Stimulated activated CD4-positive, alpha-beta T cell treated with anti-CD3 and anti-CD28 coated beads, Interleukin-1b, Interleukin-23, amount 100 ng/mL, for 24 hours (primary cell): ENCODE measurements at places on chromosomes 7 and 10.

DNA sequence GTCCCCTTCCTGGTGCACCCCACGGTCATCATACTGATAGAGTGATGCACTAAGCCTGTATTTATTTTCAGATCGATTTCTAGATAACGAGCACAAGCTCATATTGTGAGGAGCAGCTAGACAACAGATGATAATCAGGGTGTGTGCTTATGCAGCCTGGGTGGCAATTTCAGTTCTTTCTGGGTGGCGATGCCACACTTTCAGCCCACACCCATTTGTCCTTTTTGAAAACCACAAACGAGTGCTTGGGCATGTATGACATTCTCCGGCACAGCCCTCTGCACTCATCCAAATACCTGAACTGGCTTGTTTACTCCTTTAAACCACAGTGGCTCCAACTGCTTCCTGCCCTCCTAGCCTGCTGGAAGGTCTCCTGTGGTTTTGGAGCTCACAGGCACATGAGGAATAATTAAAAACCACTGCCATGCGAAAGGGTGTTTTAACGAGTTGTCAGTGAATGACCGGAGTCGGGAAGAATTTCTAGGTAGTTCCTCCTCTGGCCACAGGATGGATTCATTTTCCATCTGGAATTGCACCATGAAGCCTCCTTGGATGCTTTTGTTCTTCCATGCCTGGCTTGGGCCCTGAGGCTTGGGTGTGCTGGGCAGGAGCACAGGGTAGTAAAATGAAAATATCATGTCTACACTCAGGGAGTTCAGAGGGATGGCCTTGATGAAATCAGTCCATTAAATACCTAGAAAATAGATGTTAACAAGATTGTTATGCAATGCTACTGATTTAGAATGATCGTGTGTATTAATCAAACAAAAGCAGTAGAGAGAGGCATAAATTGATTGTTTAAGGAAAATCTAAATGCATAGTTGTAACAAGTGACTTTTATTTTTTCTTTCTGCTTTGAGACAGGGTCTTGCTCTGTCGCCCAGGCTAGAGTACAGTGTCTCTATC is 52.4 kb upstream of the ITGB1 start:
- no peak for DNase-seq

GRCh38 chr7:35691827-35692307 is 3.1 kb downstream of the HERPUD2 start:
- no peak for DNase-seq

DNA sequence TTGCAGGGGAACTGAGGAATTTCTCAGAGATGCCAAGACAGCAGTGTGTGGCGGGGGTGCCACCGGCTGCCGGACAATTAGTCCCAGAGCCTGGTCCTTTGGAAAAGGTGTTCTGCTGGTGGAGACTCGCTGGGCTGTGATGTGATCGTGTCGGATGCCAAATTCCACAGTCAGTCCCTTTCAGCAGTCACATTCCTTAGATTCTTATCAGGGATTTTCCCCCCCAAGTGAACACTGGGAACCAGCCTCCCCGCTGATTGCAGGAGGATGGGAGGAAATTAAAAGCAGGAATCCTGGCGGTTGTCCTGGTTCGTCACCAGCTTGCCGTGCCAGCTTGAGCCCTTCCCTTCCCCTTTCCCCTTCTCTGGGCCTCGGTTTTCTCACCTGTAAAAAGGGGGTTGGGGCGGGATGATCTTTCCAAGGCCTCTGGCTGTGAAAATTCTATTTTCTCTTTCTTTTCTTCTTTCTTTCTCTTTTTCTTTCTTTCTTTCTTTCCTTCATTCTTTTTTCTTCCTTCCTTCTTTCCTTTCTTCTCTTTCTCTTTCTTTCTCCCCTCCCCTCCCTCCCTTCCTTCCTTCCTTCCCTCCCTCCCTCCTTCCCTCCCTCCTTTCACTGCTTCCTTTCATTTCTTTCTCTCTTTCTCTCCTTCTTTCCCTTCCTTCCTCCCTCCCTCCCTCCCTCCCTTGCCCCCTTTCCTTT is 39.6 kb downstream of the COL26A1 start:
- DNase-seq: no peak

GRCh38 chr7:78253850-78254725 is 455.5 kb downstream of the PHTF2 start:
- no peak for DNase-seq

DNA sequence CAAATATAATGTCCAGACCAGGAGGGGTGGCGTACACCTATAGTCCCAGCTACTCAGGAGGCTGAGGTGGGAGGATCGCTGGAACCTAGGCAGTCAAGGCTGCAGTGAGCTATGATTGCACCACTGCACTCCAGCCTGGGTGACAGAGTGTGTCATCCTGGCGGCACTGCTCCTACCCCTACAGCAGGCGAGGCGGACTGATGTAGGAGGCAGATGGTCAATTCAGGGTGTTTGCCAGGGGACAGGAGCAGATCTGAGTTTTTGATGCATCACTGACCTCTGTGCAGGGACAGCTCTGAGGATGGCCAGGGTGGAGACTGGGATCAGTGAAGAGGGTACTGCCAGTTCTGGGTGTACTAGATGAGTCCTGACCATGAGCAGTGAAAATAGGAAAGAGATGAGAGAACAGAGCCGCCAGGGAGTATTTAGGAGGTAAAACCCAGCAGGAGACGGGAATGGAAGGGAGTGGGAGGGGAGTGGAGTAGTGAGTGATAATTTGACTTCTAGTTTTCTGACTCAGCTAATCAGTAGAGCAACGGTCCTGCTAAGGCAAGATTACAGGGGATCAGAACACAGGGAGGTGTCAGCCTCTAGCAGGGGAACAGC is 75.3 kb downstream of the HIP1 start:
- no peak for DNase-seq

DNA sequence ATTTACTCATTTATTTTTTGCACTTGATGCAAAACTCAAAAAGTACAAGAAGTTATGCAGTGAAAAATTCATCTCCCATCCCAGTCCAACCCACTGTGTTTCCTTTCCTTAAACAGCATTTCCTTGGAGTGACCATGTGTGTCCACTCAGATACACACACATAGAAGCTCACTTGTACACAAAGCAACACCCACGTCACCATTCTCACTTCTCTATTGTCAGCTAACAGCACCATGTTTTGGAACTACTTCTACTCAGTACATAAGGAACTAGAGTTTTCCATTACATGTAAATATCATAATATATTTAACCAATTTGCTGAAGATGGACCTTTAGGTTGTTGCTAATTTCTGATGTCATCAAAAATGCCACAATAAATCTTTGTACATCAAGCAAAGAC is 167.6 kb downstream of the GRID1 start:
- no peak for DNase-seq

DNA sequence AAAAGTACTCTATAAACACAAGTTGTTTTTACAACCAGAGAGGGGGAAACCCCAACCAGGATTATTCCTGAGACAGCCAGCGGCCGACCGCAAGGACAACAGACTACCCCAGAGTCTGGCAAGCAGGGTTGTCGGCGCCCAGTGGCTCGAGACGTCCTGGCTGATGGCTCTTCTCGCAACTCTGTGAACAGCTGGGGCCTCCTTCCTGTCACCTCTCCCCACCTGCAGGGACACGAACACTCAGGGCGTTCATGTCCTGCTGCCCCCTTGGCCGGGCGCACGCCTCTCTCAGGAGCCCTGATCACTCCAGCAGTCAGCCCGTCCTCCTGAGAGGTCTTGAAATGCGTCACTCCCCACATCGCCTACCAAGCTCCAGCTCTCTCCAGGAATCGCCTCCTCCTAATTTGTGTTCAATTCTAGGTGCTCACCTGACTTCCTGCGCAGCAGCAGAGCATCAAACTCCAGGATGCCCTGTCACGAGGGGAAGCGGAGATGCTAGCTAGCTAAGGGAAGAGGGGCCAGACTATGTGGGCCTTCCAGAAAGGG is 66.4 kb upstream of the TNRC18 start:
- DNase-seq: no peak

DNA sequence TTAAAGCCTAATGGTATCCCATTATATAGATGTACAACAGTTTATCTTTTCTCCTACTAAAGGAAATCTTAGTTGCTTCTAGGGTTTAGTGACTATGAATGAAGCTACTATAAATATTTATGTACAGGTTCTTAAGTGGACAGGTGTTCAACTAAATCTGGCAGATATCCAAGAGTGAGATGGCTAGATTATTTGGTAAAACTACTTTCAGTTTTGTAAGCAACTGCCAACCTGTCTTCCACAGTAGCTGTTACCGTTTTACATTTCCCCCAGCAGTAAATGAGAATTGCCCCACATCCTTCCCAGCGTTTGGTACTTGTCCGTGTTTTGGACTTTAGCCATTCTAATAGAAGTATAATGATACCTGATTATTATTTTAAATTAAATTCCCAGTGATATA is 144.9 kb upstream of the MAGI2 start:
- no peak for DNase-seq

- no peak for DNase-seq
These were observed 104.5 kb upstream of the KDM7A start for GRCh38 chr7:140281255-140281654.

DNA sequence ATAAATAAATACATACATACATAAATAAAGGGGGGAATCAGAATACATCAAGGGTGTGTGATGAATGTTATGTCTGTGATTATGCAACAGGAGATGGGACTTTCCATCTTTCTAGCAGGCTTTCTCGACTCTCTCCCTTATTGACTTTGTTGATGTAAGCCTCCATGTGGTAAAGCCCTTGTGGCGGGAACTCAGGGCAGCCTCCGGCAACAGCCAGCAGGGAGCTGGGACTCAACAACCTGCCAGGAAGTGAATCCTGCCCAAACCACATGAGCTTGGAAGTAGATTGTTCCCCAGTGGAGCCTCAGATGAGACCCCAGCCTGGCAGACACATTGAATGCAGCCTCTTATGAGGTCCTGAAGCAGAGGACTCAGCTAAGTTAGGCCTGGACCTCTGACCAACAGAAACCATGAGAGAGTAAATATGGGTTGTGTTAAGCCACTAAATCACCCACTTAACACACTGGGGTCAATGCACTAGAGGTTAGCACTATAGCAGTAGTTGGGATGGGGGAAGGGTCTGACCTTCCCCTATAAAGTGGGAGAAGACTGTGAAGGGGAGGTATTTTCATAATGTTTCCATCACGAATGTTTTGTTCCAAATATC is 104.0 kb downstream of the JCAD start:
- no peak for DNase-seq

GRCh38 chr7:149717481-149717880 is 55.9 kb downstream of the ZNF467 start:
- DNase-seq: no peak

DNA sequence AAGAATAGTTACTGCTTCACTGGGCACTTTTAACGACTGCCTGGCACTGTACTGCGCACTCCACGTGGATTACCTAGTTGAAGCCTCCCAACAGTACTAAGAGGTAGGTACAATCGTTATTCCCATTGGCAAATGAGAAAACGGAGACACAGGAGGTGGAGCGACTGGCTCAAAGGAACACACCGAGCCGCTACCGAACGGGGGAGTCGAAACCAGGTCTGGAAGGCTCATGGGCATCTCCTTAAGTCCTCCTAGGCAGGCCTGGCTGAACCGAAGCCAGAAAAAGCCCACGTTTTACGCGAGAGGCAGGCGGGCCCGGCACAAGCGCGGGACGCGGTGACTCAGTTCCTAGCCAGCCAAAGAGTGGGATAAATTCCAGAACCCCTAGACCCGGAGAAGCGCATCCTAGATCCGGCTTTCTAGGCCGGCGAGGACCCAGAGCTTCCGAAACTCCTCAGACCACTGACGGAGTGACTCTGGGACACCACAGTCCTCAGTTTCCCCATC is 472 bp downstream of the PDAP1 start:
- no peak for DNase-seq

GRCh38 chr10:43682956-43683355 is 34.3 kb upstream of the ZNF32 start:
- DNase-seq: no peak

GRCh38 chr7:5448378-5449037 is 24.9 kb upstream of the TNRC18 start:
- no peak for DNase-seq

DNA sequence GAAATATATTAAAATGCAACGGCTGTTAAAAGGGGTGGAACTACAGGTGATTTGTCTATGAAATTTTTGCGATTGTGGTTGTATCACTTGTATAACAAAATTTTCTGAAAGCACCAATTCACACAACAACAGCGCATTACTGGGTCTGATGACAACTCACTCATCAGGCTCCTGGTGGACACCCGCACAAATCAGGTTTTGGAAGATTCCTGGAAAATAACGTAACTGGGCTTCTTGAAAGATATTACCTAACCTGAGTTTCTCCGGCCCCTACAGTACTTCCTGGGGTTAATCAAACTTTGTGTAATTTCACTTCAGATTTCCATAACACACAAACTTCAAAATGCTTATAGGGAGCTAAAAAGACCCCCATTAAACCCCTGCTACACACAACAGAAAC is 7.6 kb downstream of the SNX8 start:
- DNase-seq: no peak

DNA sequence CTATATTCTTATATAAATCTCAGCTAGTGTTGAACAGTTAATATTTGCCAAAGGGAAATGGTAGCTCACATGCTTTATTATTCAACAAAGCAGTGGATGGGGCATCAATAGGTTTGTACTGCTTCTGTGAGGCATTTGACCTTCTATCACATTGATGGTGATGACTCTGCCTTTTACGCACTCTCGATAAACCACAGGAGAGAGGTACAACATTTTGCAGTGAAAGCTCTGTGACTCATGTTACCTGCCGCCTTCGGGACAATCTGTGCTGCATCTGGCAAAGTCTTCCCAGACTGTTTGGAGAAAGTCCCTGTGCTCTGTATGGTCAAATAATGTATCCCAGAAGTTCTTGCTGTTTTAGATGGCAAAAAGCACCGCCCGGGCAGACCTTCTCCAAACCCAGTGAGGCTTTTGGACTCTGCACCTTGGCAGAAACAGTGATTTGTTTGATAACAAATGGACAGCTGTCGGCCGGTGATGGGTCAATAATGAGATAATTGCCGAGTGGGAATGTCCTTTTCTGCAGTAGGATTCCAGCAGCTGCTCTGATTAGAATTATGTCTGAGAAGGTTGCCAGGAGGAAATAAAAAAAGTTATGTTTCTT is 61.0 kb downstream of the PLPP4 start:
- no peak for DNase-seq

GRCh38 chr10:99926925-99927720 is 82.6 kb downstream of the DNMBP start:
- no peak for DNase-seq

GRCh38 chr10:3499120-3499519 is 285.9 kb downstream of the KLF6 start:
- no peak for DNase-seq

DNA sequence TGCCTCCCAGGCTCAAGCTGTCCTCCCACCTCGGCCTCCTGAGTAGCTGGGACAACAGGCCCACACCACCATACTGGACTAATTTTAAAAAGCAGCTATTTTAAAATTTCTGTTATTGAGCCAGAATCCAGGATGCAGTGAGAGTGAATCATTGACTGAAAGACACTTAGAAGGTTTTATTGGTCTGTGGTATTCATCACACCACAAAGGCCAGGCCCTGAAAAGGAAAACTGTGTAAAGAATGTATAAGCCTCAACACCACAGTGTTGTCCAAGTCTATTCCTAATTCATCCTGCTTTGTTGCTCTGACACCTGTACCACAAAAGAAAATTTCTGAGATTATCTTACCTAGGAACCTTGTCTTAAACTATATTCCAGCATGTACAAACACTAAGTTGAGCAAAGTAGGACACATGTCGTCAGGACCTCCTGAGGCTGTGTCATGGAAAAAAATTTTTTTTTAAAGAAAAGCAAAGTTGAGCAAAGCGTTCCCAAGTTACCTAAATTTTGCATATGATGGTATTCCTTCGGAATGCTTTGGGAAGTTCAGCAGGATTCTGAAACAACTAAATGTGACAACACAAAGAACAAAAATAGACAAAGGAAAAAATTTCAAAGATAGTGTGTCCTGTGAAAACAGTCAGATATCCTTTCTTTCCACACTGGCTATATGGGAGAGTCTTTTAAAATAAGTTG is 129.6 kb upstream of the MKLN1 start:
- no peak for DNase-seq

GRCh38 chr10:86035791-86036543 is 330.6 kb downstream of the GRID1 start:
- DNase-seq: no peak
